ENCODE measurements at places on chromosomes 11 and 22.

DNA sequence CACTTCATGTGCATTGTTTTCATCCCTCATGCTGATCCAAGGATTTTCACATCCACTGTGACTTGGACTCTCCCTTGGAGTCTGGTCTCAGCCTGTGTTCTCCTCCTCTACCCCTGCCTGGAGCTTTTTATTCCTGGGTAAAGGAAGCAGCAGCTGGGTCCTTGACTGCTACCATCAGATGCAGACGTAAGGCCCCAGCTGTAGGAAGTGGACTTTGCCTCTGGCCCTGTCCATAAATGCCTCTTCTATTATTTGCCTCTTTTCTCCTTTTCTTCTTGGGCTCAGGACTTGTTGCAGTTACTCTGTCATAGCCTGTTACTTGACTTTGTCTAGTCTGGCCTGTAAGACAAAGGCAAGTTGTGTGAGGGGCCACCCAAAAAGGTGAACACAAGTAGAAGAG lies 303.8 kb downstream of the NXPE2 start:
- no peak for DNase-seq

DNA sequence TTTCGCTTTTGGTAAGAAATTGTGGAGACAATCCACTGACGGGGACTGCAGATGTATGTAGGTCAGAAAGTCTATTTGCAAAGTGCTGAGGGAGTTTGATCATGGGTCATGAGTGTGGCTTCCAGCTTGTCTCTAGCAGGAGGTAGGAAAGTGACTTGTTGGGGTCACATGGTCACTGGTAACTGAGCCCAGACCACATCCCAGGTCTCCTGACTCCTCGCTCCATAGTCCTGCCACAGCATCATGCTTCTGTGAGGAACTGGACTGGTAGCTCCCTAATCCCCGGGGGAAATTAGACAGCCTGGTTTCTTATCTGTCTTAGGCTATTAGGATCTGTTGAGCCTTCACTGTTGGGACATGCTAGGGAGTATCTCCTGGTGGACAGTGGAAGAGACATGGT lies 142.1 kb downstream of the MYO18B start:
- DNase-seq: no peak

- no peak for DNase-seq
Measured at GRCh38 chr22:49962751-49963646, 2.4 kb downstream of the PIM3 start.

DNA sequence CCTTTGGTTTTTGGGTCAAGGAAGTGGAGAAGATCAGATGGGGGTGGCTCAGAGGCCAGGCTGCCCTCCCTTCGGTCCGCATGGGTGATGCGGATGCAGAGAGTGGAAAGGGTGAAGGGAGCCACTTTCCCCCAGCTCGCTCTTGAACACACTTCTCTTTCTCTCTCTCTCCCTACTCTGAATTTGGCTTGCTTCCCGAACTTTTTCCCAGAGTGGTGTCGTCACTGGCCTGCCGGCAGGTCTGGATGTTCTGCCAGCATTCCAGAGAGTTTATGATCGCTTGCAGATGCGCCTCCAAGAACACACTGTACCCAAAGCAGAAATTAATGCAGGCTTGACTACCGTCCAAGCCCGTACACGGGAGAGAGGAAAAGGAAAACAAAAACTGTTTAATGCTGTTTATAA lies 103.2 kb downstream of the ZBTB16 start:
- no peak for DNase-seq

DNA sequence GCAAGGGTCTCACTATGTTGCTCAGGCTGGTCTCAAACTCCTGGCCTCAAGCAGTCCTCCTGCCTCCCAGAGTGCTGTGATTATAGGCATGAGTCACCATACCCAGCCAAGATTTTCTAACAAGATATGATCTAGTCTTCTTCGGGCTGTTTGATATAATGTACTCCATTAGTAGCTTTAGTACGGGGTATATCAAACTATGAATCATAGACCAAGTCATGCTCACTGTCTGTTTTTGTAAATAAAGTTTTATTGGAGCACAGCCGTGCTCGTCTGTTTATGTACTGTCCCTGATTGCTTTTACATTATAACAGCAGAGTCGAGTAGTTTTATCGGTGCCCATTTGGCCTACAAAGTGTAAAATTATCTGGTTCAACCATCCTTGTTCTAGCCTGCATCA lies 43.9 kb upstream of the GRIK4 start:
- no peak for DNase-seq
